Activated gamma-delta T cell (primary cell): ENCODE measurements at places on chromosomes 1 and 21.

DNA sequence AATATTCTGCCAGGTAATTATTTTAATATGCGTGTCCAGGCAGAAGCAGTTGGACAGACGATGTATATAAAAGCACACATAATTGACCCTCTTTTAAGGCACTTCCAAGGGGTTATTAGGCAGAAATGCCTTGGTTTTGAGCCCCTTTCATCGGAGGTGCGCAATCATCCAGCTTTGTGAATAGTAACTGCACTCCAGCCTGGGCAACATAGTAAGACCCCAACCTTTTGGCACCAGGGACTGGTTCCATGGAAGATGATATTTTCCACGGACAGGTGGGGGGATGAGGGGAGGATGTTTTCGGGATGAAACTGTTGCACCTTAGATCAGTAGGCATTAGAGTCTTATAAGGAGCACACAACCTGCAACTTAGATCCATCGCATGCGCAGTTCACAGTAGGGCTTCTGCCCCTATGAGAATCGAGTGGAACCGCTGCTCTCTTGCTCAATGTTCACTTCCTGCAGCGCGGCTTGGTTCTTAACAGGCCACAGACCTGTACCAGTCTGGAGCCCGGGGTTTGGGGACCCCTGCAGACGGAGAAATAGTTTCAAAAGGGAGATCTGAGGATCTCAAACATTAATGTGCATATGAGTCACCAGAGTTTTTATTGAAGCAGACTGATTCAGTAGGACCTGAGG, 1.8 kb upstream of the MCOLN2 start:
- no peak for DNase-seq

- DNase-seq, result no peak
These were observed 40.9 kb upstream of the SIK1 start for GRCh38 chr21:43467785-43468184.

GRCh38 chr1:245690156-245690690, 535.4 kb downstream of the KIF26B start:
- no peak for DNase-seq

DNA sequence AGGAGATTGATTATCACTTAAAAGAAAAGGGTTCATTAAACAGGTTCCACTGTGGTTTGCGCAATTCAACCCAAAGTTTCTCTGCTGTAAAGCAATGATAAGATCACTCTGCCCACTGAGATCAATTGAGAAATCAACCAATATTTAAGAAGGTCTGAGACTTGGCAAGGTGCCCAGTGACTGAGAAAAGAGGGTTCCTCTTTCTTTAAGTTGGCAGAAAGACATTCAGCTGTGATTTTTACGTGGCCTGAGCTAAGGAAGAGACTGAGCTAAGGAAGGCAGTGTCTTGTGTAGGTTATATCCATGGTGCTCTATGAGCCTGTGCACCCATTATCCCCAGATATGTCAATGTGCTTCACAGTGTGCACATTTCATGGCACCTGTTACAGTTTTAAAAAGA, 344.1 kb downstream of the DISC1 start:
- DNase-seq, result no peak

GRCh38 chr1:23118957-23119792, 49.5 kb downstream of the LUZP1 start:
- no peak for DNase-seq

- DNase-seq, result no peak
These were observed 812 bp downstream of the TTC4 start for GRCh38 chr1:54716299-54717047.
